ENCODE measurements at places on chromosomes 3 and 15. TPM values are rescaled to one million over a fixed set of nuclear protein-coding genes. Genes with fewer than 3 reads are reported as not detected.
A peak's percentile ranks its signal among the peaks of the same experiment; 100 is the strongest.

DNA sequence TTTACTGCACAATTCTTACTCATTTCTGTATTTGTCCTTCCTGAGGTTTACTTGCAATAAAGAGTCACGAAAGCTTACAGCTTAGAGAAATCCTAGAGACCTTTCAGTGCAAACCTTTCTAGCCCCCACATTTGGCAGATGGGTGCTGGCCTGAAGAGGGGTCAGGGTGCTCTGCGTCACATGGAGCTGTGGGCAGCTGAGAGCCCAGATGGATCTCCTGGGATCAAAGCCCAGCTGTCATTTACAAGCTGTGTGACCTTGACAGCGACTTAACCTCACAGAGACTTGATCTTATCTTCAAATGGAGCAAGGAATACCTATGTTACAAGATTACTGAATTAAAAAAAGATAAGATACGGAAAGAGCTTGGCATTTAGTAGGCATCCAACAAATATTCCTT is 24.0 kb upstream of the RAF1 start:
- no peak overlapping the region for H3K27ac ChIP-seq
- no peaks in the 10 kb centered on the region for H3K27me3 ChIP-seq
- no peaks in the 10 kb centered on the region for H3K36me3 ChIP-seq
- H3K4me1 ChIP-seq = no peaks in the 10 kb centered on the region
- H3K4me3 ChIP-seq = no peak overlapping the region
- DNase-seq = no peak

DNA sequence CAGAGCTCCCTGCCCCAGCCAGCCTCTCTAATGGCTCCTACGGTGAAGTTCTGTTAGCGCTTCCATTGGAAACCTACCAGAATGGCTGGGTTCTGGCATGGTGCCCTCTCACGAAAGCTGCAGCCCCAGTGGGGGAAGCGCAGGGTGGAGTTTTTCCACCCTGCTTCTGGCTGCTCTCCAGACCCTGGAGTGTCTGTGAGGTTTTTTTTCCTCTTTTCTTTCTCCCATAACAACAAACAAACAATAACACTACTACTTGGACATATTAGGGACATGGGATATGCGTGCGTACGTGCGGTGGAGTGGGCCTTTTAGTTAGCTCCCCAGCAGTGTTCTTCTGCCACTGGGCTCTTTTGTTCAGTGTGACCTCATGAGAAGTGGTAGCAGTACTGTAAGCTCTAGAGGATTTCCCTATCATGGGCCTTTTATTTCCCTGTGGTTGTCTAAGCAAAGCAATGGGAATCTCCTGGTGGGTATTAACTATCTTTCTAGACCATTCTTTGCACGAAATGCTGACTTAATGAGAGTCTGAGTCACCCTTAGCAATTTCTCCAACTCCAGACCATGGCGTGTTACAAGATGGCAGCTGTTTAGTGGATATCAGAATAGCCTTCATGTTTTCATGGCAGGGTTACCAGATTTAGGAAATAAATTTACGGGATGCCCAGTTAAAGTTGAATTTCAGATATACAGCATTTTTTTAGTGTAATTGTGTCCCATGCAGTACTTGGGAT is 161.9 kb downstream of the FNDC3B start:
- peaks cover 71% of the 10 kb centered on the region for H3K4me1 ChIP-seq
- H3K27me3 ChIP-seq = no peaks in the 10 kb centered on the region
- peak overlapping the region; percentile 91 for H3K27ac ChIP-seq
- peak overlapping the region; percentile 16 for H3K4me3 ChIP-seq
- peak; percentile 87 for DNase-seq
- H3K36me3 ChIP-seq = peaks cover 17% of the 10 kb centered on the region

DNA sequence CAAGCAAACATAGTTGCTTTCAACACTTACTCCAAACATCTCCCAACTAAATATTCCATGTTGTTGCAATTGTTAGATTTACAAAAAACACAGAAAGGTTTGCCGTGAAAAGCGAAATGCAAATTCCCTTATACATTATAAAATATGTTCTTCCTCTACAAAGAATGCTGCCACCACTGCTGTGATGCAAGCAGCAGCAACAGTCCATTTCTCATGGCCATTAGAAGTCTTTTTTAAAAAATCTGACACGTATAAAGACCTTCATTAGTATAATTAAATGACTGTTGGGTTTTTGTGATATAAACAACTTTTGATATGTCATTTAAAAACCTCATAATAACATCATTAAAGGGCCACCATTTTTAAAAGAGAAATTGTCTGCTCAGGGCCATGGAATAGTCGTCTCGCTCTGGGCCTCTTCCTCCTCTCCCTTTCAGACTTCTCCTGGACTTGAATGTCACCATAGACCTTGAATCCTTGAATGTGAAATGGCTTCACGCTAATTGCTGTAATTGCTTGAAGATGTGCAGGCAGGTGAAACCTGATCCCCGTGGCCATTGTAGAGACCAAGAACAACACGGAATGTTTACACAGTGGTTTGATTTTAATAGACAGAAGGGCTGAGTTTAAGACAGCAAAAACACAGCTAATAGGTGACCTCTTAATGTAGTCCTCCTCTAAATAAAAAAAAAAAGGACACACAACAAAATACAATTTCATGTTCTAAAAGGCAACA is 450.4 kb downstream of the FOXP1 start:
- DNase-seq = no peak
- H3K36me3 ChIP-seq = no peaks in the 10 kb centered on the region
- H3K27me3 ChIP-seq = no peaks in the 10 kb centered on the region
- H3K4me3 ChIP-seq = no peak overlapping the region
- H3K4me1 ChIP-seq = peaks cover 69% of the 10 kb centered on the region
- H3K27ac ChIP-seq = peak overlapping the region; percentile 73

DNA sequence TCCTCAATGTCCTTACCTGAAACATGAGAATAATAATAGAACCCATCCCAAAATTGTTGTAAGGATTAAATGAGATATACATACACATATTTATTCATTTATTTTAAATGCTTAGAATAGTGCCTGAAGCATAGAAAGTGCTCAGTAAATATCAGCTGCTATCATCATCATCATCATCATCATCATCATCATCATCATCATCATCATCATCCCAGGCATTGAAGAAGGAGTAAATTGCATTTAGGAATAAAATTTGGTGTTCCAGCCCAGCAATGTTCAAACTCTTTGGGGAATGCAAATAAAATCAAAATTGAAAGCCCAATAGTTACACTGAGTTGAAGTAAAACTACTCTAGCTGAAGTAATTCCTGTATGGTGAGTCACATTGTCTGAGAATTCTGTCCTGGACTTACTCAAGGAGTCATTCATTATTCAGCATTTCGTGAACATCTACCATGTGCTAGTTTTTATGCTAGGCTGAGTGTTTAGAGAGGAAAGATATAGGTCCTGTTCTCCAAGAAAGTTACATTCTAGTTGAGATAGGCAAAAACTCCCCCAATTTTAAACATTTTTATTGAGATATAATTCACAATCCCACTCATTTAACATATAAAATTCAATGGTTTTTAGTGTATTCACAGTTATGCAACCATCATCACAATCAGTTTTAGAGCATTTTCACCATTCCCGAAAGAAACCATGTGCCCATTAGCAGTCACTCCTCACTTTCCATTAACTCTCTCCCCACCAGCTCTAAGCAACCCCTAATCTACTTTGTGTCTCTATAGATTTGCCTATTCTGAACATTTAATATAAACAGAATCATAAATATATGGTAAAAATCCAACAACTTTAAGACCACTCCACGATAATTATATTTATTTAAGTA is 107.2 kb downstream of the FRMD5 start:
- H3K27me3 ChIP-seq = peaks cover 2% of the 10 kb centered on the region
- no peak overlapping the region for H3K4me3 ChIP-seq
- H3K36me3 ChIP-seq = no peaks in the 10 kb centered on the region
- H3K4me1 ChIP-seq = peaks cover 10% of the 10 kb centered on the region

DNA sequence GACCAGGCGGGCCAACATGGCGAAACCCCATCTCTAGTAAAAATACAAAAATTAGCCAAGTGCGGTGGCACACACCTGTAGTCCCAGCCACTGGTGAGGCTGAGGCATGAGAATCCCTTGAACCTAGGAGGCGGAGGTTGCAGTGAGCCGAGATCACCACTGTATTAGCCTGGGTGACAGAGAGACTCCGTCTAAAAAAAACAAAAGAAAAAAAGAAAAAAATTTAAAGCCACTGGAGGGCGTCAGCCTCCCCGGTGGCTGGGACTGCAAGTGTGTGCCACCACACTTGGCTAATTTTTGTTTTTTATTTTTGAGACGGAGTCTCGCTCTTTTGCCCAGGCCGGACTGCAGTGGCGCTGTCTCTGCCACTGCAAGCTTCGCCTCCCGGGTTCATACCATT is 7.9 kb downstream of the RTF1 start:
- no peak for DNase-seq
- no peak overlapping the region for H3K27ac ChIP-seq

- no peaks in the 10 kb centered on the region for H3K27me3 ChIP-seq
- H3K27ac ChIP-seq = no peak overlapping the region
- DNase-seq = no peak
Measured at GRCh38 chr3:41357271-41357670, 158.0 kb downstream of the CTNNB1 start.

- H3K4me3 ChIP-seq = no peak overlapping the region
- no peak overlapping the region for H3K27ac ChIP-seq
- peaks cover 13% of the 10 kb centered on the region for H3K4me1 ChIP-seq
Measured at GRCh38 chr15:49468481-49468839, 45.4 kb downstream of the FGF7 start.

DNA sequence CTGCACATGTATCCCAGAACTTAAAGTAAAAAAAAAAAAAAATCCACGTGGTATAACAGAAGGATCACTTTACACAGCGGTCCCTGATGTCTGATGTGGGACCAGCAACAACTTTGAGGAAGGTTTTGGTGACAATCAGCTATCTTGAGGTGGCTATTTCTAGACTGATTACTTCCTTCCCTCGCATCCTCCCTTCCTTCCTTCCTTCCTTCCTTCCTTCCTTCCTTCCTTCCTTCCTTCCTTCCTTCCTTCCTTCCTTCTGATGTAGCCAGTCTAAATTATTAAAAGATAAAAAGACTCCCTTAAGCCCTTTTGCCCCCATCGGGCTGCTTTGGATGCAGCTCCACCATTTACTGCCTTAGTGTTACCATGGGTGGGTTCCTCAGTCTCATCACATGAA is 14.9 kb downstream of the SORD start:
- H3K36me3 ChIP-seq = no peaks in the 10 kb centered on the region
- no peaks in the 10 kb centered on the region for H3K27me3 ChIP-seq
- peaks cover 10% of the 10 kb centered on the region for H3K4me1 ChIP-seq

GRCh38 chr3:182364323-182364722 is 429.0 kb upstream of the ATP11B start:
- H3K27ac ChIP-seq = no peak overlapping the region
- H3K4me3 ChIP-seq = no peak overlapping the region
- DNase-seq = no peak
- peaks cover 2% of the 10 kb centered on the region for H3K36me3 ChIP-seq
- H3K27me3 ChIP-seq = no peaks in the 10 kb centered on the region

GRCh38 chr3:139695007-139695406 is 17.2 kb upstream of the NMNAT3 start:
- DNase-seq = no peak
- H3K4me1 ChIP-seq = no peaks in the 10 kb centered on the region
- peaks cover 44% of the 10 kb centered on the region for H3K27me3 ChIP-seq
- no peak overlapping the region for H3K27ac ChIP-seq
- no peak overlapping the region for H3K4me3 ChIP-seq

DNA sequence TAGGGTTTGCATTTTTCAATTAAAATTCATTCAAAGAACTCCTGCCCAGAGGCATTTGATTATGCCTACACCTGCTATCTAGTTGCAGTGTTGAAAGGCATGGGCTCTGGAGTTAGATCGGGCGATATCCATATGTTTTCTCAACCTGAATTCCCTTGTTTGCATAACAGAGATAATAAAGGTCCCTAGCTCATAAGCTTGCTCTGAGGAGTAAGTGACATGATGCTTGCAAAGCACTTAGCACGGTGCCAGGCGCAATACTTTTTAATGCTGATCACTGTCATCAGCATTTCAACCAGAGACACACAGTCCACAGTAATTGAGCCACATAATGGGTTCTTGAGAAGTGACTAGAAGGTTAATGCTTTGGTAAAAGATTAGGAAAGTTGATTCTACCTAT is 106.3 kb upstream of the SAMMSON start:
- no peak overlapping the region for H3K4me3 ChIP-seq
- H3K36me3 ChIP-seq = no peaks in the 10 kb centered on the region
- H3K27ac ChIP-seq = no peak overlapping the region

DNA sequence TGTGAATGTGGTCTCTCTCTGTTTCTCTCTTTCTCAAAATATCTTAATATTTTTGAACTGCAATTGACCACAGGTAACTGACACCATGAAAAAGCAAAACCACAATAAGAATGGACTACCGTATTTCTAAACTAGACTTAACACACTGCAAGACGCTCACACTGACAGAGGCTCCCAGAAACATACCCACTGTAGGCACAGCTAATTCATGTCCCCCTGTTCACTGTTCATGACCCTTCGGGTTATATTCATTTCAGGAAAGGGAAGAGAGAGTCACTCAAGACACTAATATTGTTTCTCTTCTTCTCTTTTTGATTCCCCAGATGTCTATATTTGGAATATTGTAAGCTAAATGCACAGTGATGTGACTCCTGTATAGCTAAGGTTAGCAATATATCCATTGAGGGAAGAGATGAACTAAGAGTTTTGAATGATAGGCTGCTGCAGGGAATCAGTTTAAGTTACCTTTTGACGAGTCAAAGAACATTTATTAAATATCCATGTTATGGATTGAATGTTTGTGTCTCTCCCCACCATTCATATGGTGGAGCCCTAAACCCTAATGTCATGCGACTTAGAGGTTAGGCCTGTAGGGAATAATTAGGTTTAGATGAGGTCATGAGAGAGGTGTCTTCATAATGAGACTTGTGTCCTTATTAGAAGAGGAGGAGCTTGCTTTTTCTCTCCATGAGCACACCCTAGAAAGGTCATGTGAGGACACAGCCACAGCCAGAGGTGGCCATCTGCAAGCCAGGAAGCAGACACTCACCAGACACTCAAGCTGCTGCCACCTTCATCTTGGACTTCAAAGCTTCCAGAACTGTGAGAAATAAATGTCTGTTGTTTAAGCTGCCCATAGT is 216.6 kb upstream of the GRM7 start:
- no peak for DNase-seq
- H3K4me1 ChIP-seq = no peaks in the 10 kb centered on the region
- no peaks in the 10 kb centered on the region for H3K27me3 ChIP-seq
- no peak overlapping the region for H3K4me3 ChIP-seq
- no peak overlapping the region for H3K27ac ChIP-seq
- no peaks in the 10 kb centered on the region for H3K36me3 ChIP-seq

DNA sequence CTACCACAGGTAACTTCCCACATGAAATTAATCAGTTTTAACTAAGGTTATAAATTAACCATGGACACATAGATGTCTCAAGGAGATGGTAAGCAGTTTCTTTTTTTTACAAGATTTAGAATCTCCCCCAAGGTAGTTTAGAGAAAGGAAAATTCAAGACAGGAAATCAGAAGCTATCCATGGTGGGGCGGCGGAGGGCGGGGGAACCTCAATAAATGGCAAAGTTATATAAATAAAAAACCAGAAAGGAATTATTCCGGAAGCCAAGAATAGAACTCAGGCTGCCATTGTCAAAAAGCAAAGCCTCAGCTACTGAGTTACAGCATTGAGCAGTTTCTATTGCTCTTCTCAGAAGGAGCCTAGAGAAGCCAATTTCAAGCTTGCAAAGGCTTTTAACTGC is 172.1 kb upstream of the SMAD3 start:
- H3K27me3 ChIP-seq = no peaks in the 10 kb centered on the region
- no peaks in the 10 kb centered on the region for H3K36me3 ChIP-seq
- H3K27ac ChIP-seq = no peak overlapping the region
- peaks cover 40% of the 10 kb centered on the region for H3K4me1 ChIP-seq
- no peak overlapping the region for H3K4me3 ChIP-seq
- DNase-seq = peak; percentile 17

ELL3 gene
- total RNA-seq = 1.6 TPM

MORC1 gene
- not detected for total RNA-seq

A4GNT gene
- total RNA-seq = not detected

GOLGA6L9 gene
- total RNA-seq = 2.8 TPM

Data from osteocyte (in vitro differentiated cells).